ENCODE measurements at places on chromosomes 3 and 15.

- DNase-seq = no peak
Observed at GRCh38 chr15:43406189-43406588, 35.3 kb downstream of the TUBGCP4 start.

DNA sequence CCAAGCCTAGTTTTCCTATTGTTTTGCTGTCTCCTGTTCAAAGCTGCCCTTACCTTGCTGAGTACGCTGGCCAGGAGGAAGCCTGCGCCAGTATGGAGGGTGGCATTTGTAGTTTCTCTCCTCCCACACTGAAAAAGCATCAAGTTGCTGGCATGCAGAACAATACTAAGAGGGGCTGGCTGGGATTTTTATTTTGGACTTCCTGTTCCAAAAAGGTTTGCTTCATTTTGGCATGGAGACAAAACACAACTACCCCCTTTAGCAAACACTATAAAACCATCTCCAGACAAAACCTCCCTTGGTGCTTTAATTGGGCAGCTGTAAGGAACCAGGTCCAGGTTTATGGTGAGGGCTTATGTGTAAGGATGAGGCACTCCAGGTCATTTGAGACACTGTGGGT lies 457.6 kb downstream of the PDCD6IP start:
- no peak for DNase-seq

- DNase-seq = no peak
Observed at GRCh38 chr3:64408770-64409169, 183.5 kb upstream of the PRICKLE2 start.

DNA sequence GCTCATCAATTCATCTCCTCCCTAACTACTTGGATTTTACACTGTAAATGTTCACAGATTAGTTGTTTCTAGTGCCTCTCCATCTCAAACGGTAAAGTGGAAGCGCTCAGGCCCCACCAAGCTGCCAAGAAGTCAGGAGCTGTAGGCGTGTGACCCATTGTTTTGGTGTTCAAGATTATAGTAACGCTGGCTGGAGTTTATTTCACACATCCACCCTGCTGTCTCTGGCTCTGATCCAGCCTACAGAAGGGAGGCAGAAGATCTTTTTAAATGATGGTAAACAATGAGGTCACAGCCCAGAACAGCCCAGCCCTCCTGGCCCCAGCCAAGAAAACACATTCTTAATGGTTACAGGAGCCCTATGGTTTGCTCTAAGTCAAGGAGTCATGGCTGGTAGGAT lies 25.7 kb upstream of the GALNT15 start:
- no peak for DNase-seq

GRCh38 chr3:136351905-136352304 lies 101.8 kb downstream of the PCCB start:
- DNase-seq = no peak

- no peak for DNase-seq
Observed at GRCh38 chr15:90840954-90841353, 27.4 kb upstream of the FURIN start.

GRCh38 chr15:27842526-27842925 lies 256.6 kb downstream of the OCA2 start:
- no peak for DNase-seq

DNA sequence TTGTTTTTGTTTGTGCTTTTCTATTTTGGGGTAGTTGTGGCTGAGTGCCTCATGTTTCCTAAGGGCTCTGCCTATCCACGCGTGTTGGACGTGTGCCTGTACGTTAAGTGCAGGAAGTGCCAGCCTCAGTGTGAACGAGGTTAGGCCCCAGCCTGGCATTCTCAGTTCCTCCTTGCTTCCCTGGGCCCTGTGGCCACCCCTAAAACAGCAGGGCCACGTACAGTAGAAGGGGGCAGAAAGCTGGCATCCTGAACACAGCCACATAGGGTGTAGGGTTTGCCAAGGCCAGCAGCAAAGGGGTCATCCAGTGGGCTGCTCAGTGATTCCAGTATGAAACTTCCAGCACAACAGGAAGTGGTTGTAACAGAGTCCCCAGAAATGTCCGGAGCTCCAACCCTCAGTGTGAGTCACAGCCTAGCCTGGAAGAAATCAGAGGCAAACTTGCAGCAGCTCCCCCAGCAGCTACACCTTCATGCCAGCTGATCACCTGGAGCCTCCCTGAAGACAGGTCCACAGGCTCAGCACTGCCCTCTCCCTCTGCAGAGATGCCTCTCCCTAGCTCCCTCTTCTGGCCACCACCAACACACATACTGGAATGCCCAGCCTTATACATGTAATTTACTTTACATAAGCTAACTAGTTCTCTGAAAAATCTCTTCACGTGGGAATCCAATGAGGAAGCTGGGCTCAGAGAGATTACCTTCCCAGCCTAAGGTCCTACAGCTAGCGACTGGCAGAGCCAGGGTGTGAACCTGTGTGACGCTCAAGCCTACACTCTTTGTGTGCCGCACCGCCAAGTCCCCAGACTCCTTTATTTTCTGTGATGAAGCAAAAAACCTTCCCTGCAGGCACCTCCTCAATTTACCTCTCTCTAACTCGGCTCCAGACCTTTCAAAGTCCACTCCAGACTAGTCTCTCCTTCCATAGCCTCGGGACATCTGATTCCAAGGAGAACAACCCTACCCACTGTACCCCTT lies 26.6 kb downstream of the ILDR1 start:
- no peak for DNase-seq

DNA sequence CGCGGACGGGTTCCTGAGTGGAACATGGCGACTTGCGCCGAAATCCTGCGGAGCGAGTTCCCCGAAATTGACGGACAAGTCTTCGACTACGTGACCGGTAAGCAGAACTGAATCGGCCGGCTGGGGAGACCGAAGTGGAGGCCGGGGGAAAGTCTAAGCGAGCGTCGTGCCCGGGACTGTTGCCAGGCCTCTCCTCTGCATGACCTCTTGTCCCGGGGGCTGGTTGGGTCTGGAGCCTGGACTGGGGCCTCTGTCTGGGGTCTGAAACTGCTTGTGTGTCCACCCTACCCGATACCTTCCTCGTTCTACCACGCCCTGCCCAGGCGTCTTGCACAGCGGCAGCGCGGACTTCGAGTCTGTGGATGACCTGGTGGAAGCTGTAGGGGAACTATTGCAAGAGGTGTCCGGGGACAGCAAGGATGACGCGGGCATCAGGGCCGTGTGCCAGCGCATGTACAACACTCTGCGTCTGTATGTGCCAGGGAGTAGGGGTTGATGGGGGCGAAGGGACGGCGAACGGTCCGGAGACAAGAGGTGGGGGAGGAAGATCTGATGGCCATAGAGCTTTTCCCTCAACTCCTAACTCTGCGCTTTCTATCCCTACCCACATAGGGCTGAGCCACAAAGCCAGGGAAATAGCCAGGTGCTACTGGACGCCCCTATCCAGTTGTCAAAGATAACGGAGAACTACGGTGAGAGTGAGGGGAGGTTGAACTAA lies at the start of gene ABCF3:
Gene ABCF3, plus strand, starts transcription at position 16 of the 718 bp plus-strand sequence. Its CDS starts 9 bp downstream, at position 25.
- DNase-seq = no peak

DNA sequence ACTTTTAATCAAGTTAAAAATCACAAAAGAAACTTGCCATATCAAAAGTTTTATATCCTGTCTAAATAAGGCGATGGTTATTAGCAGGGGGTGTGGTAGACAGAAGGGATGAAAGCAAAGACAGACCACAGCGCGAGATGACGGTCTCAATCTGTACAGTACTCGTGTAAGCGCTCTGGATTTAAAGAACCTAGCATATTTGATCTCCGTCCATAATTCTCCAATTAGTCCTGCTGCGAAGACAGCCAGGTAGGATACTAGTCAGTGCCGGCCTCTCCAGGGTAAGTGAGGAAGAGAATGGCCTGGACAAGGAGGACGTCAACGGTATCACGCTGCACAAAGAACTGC lies 701 bp downstream of the SGO1 start:
- DNase-seq = no peak

- DNase-seq = no peak
Observed at GRCh38 chr3:19213603-19214220, 65.4 kb downstream of the KCNH8 start.

Data from natural killer cell treated with Interleukin-12 subunit alpha and Interleukin-12 subunit beta and Interleukin-15 and Interleukin-18, amount 100 ng/mL, for 72 hours (primary cell).